ENCODE measurements at places on chromosomes 12 and 14.
A peak's percentile ranks its signal among the peaks of the same experiment; 100 is the strongest.

DNA sequence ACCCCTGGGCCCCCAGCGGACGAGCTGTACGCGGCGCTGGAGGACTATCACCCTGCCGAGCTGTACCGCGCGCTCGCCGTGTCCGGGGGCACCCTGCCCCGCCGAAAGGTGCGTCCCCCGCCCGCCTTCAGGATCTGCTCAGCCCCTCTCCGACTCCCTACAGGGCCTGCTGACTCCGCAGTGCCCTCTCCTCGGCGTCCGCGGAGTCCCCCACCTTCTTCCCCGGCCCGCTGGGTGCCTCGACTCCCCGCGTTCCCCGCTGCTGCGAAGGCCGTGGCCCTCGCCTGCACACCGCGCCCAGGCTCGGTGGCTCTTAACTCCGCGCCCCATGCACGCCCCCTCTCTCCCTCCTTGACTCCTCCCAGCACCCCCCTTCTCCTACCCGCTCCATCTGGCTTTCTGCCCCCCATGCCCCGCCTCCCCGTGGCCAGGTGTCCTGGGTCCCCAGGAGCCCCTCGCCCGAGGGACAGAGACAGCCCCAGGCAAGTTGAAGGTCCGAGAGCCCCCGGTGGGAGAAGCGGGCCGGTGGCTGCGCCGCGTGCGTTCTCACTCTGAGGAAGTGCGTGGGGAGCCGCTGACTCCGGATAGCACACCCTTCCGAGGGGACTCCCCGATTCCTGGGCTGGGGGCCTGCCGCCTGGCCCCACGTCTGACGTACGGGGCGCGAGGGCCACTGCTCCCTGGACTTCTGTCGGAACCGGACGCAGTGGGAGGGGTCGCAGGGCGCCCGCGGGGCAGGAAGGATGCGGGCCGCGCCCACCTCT, 594 bp downstream of the TAMALIN start:
- DNase-seq: peak; percentile 59

DNA sequence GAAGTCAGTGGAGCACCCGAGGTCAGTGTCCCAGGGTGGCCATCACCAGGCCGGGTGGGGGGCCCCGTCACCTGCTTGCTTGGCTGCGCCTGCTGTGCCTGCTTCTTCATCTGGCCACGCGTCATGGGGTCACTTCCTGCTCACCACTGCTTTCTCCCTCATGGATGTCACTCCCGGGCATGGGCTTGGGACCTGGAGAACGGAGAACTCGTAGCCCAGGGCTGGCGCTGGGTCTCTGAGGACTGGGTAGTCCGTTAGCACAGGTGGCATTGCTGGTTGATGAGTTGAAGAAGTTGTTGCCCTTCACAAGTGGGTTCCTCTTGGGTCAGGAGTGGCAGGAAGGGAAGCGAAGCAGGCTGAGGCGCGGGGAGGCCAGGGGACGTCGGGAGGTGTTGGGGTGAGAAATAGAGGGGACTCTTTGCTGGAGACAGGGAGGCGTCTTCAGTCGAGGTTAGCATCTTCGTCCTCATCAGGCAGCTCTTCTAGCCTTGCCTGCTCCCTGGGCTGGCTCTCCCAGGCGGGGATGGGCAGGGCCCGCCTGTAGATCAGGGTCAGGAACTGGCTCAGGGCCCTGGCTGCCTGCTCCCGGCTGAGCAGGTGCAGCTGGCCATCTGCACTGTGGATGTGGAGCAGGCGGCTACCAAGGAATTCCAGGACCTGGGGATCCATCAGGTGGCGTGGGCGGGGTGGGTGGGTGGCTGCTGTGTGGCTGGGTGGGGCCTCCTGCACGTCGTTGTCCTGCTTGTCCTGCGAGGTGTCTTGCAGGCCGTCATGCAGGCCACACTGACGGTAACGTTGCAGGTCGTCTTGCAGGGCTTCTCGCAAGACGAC, 23.0 kb downstream of the RTL1 start:
- no peak for DNase-seq

GRCh38 chr14:35332517-35333263, 40.5 kb downstream of the PSMA6 start:
- peak; percentile 60 for DNase-seq

GRCh38 chr12:51653431-51653830, 62.4 kb downstream of the SCN8A start:
- no peak for DNase-seq

Measured in stimulated activated CD4-positive, alpha-beta T cell treated with anti-CD3 and anti-CD28 coated beads, Interleukin-4, amount 100 ng/mL, for 1 hour (primary cell).